ENCODE measurements at places on chromosomes 2 and 18.

DNA sequence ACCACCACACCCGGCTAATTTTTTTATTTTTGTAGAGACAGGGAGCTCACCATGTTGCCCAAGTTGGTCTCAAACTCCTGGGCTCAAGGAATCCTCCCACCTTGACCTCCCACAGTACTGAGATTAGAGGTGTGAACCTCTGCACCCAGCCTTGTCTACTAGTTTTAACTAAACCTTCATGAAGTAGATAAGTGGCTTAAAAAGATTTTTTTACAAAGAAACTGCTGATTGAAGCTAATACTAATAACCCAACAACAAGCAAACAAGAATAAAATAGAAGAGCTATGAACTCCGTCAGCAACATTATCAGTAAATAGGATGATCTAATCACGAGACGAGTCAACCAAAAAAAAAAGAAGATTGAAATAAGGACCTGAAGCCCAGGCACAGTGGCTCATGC, 18.8 kb downstream of the NDUFB3 start:
- no peaks in the 10 kb centered on the region for H3K4me1 ChIP-seq
- H3K27ac ChIP-seq = no peak overlapping the region
- H3K27me3 ChIP-seq = no peaks in the 10 kb centered on the region
- no peak overlapping the region for H3K4me3 ChIP-seq
- DNase-seq = no peak

DNA sequence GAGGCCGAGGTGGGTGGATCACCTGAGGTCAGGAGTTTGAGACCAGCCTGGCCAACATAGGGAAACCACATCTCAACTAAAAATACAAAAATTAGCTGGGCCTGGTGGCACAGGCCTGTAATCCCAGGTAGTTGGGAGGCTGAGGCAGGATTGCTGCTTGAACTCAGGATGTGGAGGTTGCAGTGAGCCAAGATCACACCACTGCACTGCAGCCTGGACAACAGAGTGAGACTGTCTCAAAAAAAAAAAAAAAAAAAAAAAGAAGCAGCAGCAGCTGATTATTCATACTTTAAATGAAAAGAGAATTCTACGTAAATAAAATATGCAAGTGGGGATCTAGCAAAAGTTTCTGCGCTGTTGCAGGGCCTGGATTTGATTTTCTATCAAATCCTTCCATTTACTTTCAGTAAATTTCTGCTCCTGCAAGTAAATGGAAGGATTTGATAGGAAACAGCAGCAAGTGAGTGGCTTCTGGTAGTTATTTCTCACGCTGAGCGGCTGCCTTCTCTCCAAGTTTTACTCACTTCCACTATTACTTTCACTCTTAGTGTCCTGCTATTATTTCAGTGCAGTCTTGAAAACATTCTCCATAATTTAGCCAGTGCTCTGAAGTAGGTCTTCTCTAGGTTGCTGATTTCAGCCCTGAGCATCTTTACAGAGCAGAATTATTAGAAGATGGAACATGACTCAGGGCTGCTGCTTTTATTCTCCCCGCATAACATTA, 68.4 kb downstream of the SLC16A14 start:
- H3K27ac ChIP-seq = no peak overlapping the region
- H3K4me3 ChIP-seq = no peak overlapping the region
- H3K4me1 ChIP-seq = no peaks in the 10 kb centered on the region
- no peaks in the 10 kb centered on the region for H3K27me3 ChIP-seq
- no peak for DNase-seq
- no peaks in the 10 kb centered on the region for H3K36me3 ChIP-seq

DNA sequence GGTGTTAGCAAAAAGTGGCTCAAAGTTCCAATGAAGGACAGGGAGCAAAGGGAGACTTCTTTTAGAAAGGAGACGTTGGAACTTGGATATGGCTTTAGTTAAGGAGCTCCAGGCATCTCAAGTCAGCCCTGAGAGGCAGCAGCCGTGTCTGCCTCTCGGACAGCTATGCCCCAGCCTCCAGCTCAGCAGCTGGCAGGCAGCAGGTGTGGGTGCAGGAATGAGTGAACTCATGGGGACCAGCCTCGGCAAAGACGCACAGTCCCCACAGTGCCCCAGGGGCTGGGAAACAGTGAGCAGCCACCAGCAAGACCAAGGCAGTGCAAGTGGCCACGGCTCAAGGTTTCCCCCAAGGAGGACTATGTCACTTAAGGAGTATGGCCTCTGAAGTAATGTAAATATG, 1.6 kb upstream of the LRRFIP1 start:
- H3K27ac ChIP-seq = peak overlapping the region; percentile 42
- H3K27me3 ChIP-seq = no peaks in the 10 kb centered on the region
- H3K4me3 ChIP-seq = no peak overlapping the region
- H3K4me1 ChIP-seq = peaks cover 29% of the 10 kb centered on the region
- no peaks in the 10 kb centered on the region for H3K36me3 ChIP-seq

GRCh38 chr18:79572848-79573451, 106.7 kb upstream of the CTDP1 start:
- H3K4me3 ChIP-seq = no peak overlapping the region
- no peaks in the 10 kb centered on the region for H3K36me3 ChIP-seq
- no peak overlapping the region for H3K27ac ChIP-seq
- DNase-seq = no peak
- H3K27me3 ChIP-seq = no peaks in the 10 kb centered on the region

DNA sequence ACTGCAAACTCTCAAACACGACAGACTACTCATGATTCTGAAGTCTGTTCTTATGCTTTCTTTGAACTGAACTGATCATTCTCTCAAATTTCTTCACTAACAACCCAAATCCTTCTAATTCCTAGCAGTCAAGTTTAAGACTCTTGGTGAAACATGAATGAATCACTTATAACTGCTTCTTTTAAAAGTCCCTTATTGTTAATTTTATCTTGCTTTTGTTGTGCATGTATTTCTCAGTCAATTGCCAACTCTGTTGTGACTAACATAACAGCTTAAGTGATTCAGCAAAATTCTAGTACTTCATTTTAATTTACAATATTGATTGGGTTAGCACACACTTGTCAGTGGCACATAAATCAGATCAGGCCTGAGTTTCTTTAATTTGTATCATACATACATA, 357.0 kb upstream of the FSIP2 start:
- no peaks in the 10 kb centered on the region for H3K36me3 ChIP-seq

DNA sequence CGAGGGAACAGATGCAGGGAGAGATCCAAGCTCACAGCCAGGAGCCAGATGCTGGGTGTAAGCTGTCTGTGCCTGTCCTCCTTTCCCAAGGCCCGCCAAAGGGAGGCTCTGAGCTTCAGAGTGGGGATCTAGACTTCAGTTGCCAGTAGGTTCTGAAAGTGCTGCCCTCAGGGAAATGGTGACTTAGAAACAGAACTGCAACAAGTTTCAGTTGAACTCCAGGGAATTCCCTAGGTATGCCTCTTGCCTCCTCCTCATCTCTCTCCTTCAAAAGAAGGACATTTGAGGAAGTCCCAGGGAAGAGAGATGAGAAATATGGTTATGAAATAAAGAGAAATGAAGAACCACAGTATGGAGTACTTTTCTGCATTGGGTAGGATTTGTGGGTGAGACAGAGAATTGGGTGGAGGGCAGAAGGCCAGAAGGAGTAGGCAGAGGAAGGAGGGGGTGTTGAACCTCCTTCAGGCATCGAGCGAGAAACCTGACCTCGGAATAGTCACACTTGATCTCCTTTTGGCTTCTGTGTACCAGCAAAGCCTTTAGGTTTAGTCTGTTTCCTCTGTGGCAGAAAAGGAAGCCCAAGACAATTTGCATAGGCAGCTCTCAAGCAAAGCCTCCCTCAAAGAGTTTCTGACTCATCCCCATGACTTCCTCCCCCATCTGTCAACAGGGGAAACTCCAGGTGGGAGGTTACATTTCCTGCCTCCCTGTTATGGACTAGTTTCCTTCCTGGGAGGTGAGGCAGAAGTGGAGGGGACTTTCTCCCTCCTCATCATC, 45.7 kb downstream of the QPCT start:
- H3K36me3 ChIP-seq = no peaks in the 10 kb centered on the region
- no peak overlapping the region for H3K4me3 ChIP-seq
- no peaks in the 10 kb centered on the region for H3K4me1 ChIP-seq
- no peak for DNase-seq
- H3K27ac ChIP-seq = no peak overlapping the region

DNA sequence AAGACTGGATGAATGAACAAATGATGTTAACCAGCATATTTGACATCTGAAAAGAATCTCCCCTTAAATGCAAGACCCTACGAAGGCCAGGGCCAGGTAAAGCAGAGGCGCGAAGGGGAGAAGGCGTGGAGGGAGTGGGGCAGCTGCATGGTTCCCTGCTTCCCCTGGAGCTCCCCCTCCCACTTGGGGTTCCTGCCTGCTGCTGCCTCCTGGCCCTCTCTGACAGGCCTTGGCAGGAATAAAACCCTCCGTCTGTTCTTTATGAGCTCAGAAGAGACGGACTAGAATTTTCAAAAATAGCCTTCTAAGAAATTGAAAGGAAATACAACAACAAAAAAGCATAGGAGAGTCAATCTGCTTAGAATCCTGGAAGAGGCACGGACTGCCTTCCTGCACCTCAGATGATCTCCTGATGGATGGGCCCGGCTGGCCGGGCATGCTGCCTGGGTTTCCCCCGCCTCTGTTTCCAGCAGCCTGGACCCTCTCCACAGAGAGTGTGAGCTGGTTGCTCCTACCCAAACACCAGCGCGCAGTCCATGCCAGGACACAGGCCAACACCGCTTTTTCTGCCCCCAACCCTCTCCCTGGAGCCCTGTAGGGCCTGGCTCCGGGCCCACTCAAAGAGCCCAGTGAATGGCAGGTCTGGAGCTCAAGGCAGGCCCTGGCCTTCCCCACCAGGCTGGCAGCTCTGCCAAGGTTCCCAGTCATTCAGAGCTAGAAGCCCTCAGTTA, 23.9 kb downstream of the CFAP65 start:
- no peaks in the 10 kb centered on the region for H3K4me1 ChIP-seq
- H3K36me3 ChIP-seq = no peaks in the 10 kb centered on the region
- H3K27ac ChIP-seq = no peak overlapping the region

- H3K4me1 ChIP-seq = peaks cover 17% of the 10 kb centered on the region
- H3K36me3 ChIP-seq = no peaks in the 10 kb centered on the region
- no peaks in the 10 kb centered on the region for H3K27me3 ChIP-seq
- peak; percentile 88 for DNase-seq
- H3K4me3 ChIP-seq = peak within 1 kb of the TSS; percentile 19
These were observed at the start of gene SP110 for GRCh38 chr2:230219419-230220331. Gene SP110, minus strand, starts transcription at chr2:230219984. Its CDS starts 3,057 bp downstream, at chr2:230216927.

GRCh38 chr2:188665727-188666304, 308.4 kb upstream of the COL3A1 start:
- H3K27ac ChIP-seq = no peak overlapping the region
- no peaks in the 10 kb centered on the region for H3K36me3 ChIP-seq
- H3K4me3 ChIP-seq = no peak overlapping the region
- no peak for DNase-seq
- no peaks in the 10 kb centered on the region for H3K27me3 ChIP-seq
- H3K4me1 ChIP-seq = no peaks in the 10 kb centered on the region

- peaks cover 40% of the 10 kb centered on the region for H3K4me1 ChIP-seq
- no peak overlapping the region for H3K27ac ChIP-seq
- no peak for DNase-seq
- H3K4me3 ChIP-seq = no peak overlapping the region
- H3K27me3 ChIP-seq = no peaks in the 10 kb centered on the region
These were observed 13.2 kb downstream of the CEP68 start for GRCh38 chr2:65069439-65069824.

- no peaks in the 10 kb centered on the region for H3K4me1 ChIP-seq
- no peak for DNase-seq
- H3K36me3 ChIP-seq = no peaks in the 10 kb centered on the region
- no peak overlapping the region for H3K4me3 ChIP-seq
These were observed 388.1 kb upstream of the SLC14A2 start for GRCh38 chr18:45227001-45227742.

DNA sequence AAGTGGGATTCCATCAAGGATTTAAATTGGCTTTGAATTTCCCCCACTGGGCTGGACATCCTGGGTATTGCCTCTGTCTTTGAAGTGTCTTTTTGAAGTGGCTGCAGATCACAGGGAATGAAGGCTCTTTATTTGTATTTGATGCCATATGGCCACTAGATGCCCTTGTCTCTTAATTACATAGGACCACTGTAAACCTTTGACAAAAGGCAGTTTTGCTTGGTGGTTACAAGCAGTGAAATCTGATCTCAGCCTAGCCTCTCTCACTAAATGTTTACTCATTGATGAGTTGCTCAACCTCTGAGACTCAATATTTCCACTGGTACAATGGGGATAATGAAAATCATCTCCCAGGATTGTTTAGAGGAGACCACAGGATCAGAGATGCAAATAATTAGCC, 102.2 kb downstream of the INSIG2 start:
- H3K4me1 ChIP-seq = peaks cover 4% of the 10 kb centered on the region
- no peak overlapping the region for H3K4me3 ChIP-seq
- no peaks in the 10 kb centered on the region for H3K27me3 ChIP-seq
- no peak overlapping the region for H3K27ac ChIP-seq
- no peaks in the 10 kb centered on the region for H3K36me3 ChIP-seq

- no peak for DNase-seq
- no peak overlapping the region for H3K4me3 ChIP-seq
- no peaks in the 10 kb centered on the region for H3K36me3 ChIP-seq
- no peaks in the 10 kb centered on the region for H3K27me3 ChIP-seq
- no peaks in the 10 kb centered on the region for H3K4me1 ChIP-seq
These were observed 82.7 kb upstream of the SLC35G4 start for GRCh38 chr18:11526675-11527074.

DNA sequence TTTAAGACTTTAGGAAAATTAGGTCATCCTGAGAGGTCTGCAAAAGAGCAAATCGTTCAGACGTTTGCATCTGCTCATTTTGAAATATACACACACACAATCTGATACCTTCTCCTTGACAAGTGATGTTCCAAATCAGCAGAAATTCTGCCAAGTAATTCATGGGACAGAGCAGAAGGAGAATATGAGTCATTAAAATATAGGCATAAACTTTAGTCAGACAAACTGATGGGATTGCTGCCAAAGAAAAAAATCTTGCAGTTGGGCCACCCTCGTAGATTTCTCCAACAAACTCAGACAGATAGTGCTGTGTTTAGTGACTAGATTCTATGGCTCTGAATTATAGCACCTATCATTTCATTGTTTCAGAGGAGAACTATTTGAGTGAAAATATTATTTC, 336.3 kb downstream of the NYAP2 start:
- no peak overlapping the region for H3K27ac ChIP-seq
- no peaks in the 10 kb centered on the region for H3K27me3 ChIP-seq
- no peaks in the 10 kb centered on the region for H3K36me3 ChIP-seq
- DNase-seq = no peak
- H3K4me3 ChIP-seq = no peak overlapping the region
- no peaks in the 10 kb centered on the region for H3K4me1 ChIP-seq

DNA sequence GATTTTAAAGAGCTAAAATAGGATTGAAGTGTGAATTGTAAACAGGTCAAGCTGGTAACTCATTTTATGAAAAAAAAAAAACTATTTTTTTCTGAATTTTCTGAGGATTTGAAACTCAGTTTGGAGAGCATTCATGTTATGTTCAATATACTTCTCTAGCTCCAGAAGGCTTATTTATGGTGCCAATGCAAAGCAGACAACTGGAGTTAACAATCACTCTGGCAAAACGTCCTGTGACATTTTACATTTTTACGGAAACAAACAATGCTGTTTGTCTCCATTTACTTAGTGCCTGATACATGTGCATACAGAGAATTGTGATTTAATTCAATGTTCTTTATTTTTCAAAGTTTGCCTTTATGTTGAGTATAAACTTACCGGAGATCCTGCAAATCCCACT, 96.0 kb downstream of the COL5A2 start:
- H3K27ac ChIP-seq = no peak overlapping the region
- no peak overlapping the region for H3K4me3 ChIP-seq
- no peaks in the 10 kb centered on the region for H3K27me3 ChIP-seq
- no peaks in the 10 kb centered on the region for H3K4me1 ChIP-seq

Data from body of pancreas (tissue), 4 donors.